Pulmonary artery endothelial cell (primary cell): ENCODE measurements at places on chromosomes 7 and 10. TPM values are rescaled to one million over a fixed set of nuclear protein-coding genes. Genes with fewer than 3 reads are reported as not detected.

DNA sequence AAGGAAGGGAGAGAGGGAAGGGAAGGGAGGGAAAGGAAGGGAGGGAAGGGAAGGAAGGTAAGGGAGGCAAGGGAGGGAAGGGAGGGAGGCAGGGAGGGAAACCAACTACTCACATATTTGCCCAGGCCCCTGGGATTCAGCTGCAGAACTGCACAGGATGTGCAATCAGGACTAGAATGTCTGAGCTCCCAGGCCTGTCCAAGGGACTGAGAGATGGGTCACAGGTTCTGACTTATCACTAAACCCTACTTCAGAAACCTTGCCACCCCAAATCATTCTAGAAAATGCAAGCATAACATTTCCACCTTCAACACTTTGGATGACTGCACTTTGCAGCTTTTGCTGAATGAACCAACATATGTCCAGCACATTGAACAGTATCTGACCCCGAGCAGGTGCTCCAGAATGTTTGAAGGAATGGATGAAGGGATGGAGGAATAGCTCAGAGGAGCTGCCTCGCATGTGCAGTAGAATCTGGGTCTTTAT lies 245.3 kb downstream of the KCNMA1 start:
- DNase-seq: peak; percentile 10

- no peak for DNase-seq
These were observed at the start of gene WIPF3 for GRCh38 chr7:29806208-29806994. Gene WIPF3 (plus strand): TSS chr7:29806508. CDS start chr7:29834725, 28,217 bp downstream.

DNA sequence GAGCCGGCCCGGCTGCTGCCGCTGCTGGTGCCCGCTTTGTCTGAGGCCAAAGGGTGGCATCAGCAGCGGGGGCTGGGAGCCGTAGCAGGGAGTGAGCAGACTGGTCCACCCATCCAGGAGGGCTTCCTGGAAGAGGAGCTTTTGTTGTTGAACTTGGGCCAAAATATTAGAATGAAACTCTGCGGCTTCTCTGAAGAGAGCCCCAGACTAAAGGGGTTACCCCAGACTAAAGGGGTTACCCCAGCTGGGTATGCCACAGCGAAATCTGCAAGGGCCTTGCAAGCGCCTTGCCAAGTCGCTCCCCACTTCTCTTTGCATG lies 154.7 kb upstream of the ZMIZ1 start:
- no peak for DNase-seq

DNA sequence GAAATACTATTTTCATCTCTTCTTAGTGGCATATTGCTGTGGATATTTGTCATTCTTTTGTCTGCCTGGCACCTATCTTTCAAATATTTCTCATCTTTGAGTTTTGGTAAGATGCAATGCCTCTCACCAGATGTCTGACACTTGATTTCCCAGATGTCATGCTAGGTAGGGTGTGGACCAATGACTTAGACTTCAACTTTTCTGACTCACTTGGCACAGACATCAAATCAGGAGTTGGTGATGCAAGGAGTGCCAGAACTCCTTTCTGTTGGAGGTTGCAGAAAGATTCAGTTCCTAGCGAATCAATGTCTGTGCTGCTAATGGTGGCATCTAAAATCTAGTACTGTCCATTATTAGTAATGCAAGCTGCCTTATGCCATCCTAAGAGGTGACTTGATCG lies 216.9 kb upstream of the FERD3L start:
- DNase-seq: no peak

GRCh38 chr10:30825495-30825894 lies 195.9 kb upstream of the LYZL2 start:
- DNase-seq: no peak

DNA sequence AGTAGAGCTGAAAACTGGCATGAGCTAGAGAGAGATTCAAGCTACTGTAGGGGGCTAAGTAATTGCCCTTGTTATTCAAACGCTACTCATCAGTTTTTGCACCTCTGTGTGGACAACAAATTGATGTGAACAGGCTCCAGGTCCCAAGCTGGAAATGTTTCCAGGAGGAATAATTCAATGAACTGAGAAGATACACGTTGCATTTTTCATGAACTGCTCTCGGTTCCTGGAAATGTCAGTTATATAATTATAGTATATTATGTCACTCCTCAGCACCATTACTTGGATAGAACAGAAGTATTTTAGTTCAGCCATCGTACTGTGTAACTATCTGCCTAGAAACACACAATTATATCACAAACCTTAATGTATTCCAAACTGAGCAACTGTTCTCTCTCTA lies 65.9 kb upstream of the A1CF start:
- no peak for DNase-seq

- no peak for DNase-seq
These were observed 20.8 kb upstream of the NRP1 start for GRCh38 chr10:33355274-33355673.

GRCh38 chr10:15325243-15325943 lies 45.7 kb downstream of the FAM171A1 start:
- DNase-seq: peak; percentile 73

NEURL1 gene
- total RNA-seq: 0.11 and 0.20 TPM in 2 replicates

ITGA8 gene
- under 0.01 TPM in 1 of 2 replicates, not detected in the other for total RNA-seq

ZNF862 gene
- 7.0 and 7.1 TPM in 2 replicates for total RNA-seq
